Stimulated activated CD4-positive, alpha-beta T cell treated with anti-CD3 and anti-CD28 coated beads, TNF-alpha, amount 100 ng/mL, for 1 hour (primary cell): ENCODE measurements at places on chromosomes 5 and 9.

- DNase-seq = no peak
Measured at GRCh38 chr9:130996205-130996604, 12.8 kb upstream of the LAMC3 start.

DNA sequence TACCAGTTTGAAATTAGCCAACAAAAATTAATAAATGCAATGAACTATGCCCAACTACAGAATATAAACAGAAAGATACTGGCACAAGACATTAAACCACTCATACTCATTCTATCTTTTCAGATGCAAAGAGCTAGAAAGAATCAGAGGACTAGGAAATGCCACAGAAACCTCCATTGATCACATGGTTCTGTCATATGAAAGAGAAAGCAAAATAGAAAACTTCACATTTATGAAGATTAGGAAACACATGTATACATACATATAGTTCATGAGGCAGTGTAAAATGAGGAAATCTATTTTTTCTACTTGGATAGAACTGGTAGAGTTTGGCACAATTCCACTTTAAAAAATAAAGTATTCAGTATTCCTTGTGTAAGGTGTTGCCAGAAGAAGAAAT is 275.1 kb upstream of the PTGER4 start:
- no peak for DNase-seq

DNA sequence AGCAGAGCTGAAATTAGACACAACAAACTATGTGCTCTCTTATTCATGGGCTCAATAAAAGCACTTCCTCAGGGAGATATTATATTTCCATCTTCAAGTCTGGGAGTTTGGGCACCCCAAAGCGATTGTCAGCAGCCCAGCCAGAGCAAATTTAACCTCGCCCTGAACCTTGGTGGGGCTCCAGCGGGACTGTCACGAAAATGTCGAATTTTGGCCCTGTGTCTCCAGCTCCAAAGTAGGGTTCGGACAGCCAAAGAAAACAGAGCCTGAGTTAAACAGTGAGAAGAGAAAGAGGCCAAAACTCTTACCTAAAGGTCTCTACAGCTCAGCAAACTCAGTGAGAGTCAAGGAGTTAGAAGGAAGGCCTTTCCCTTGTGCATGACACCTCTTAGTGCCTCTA is 432.9 kb downstream of the SPATA31D1 start:
- DNase-seq = no peak

DNA sequence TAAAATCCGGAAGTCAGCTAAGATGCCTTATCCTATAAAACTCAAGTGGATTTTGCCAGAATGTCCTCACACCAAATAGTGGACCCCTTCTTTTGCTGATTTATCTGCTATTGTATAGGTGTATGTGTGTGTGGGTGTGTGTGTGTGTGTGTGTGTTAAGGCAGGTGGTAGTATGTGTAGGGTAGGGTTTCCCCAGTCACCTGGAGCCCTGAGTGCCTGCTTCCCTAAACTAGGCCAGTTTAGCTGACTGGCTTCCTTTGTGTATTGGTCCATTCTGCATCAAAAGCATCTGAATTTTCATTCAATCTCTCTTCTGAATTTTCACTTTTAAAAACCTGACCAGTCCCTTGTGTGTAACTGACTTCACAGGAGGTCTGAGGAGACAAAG is 42.2 kb upstream of the LCP2 start:
- no peak for DNase-seq

DNA sequence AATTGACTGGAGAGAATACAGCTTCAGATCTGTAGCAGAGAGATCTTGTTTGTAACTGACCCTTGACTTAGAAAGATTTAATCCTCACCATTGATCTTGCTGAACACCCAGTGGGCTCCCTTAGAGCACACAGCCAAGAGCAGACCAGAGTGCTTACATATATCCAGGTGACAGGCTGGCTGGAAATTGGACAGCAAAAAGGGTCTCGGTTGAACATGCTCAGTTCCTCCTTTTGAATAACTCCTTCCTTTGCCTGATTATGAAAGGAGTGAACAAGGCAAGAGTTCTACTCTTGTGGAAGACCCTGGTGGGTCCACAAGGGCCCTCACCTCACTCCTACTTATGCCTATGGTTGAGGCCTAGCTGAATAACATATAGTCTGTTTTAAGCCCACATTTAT is 134.2 kb upstream of the LHFPL2 start:
- no peak for DNase-seq

- DNase-seq = no peak
Measured at GRCh38 chr5:113181409-113181808, 204.8 kb downstream of the DCP2 start.

- DNase-seq = no peak
Measured at GRCh38 chr9:37338218-37338617, 84.3 kb upstream of the GRHPR start.

DNA sequence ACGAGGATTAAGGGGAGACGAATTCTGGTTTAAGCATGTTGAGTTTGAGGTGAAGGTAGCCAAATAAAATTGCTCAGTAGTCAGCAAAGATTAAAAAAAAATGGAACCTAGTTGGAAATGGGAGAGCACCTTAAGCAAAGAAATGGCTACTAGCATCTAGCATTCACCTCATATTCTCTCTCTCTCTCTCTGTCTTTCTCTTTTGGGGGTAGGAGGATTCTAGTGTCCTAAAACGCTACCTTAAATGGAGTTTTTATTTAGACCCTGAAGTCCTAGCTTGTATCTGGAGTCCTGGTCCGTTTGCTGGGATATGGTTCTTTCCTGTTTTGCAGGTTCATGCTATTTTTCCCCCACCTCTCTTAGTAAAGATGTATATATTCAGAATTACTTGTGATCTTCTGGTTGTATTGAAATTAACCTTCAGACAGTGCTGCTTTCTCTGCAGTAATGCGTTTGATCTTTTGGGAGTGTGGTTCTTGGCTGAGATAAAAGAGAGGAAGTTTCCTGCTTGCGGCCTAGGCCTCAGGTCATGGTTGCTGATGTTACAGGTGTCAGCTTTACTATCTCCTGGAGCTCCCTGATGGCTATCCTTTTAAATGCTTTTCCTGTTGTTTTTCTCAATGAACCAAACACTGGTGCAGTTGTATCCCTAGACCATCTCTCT is 8.0 kb downstream of the TGFBR1 start:
- DNase-seq = no peak

- DNase-seq = no peak
Measured at GRCh38 chr9:116628716-116629115, 58.4 kb upstream of the TRIM32 start.

GRCh38 chr5:56413546-56413945 is 180.4 kb upstream of the ANKRD55 start:
- DNase-seq = no peak

DNA sequence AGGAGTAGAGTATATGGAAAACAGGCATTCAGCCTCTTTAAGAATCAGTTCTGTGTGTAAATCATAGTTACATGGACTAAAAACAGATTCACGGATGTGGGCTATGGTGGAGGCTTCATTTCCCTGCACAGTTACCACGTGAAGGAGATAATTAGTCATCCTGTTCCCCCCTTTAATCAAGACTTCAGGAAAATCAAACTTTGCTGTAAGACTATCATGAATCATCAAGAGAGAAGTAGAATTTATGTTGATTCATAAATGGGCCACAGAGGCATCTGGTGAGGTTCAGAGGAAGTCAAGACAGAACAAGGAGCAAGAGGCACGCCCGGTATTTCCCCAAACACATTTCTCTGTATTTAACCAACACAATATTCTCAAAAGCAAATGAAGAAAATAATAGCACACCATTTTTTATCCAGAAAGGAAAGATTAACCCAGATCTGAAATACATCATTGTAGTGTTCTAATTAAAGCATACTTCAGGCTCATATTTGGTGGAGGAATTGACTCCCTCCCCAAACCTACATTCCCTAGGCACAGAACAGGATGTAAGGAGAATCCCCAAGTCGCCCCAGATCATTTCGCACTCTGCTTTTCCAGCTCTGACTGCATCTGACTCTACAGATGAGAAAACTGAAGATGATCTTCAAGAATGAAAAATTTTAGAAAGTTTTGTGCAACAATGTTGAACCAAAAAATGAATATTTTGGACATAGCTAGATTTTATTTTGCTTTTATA is 175.8 kb upstream of the GAS1 start:
- no peak for DNase-seq

- DNase-seq = no peak
Measured at GRCh38 chr5:33474931-33475499, 34.2 kb downstream of the TARS1 start.

DNA sequence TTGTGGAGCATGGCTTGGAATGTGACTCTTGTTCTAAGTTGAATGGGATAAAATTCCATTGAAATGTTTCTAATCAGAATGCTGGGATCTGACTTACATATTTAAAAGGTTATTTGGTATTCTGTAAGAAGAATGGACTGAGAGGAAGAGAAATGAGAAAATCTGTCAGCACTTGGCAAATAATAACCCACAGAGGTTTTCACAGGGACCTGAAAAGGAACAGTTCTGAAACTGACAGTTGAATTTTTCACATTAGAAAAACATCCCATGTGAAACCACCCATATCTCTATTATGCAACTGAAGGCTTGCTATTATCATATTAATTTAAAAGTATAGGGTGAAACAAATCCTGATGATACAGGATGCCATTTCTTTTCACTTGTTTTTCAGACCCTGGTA is 302.7 kb downstream of the EPB41L4A start:
- DNase-seq = no peak

DNA sequence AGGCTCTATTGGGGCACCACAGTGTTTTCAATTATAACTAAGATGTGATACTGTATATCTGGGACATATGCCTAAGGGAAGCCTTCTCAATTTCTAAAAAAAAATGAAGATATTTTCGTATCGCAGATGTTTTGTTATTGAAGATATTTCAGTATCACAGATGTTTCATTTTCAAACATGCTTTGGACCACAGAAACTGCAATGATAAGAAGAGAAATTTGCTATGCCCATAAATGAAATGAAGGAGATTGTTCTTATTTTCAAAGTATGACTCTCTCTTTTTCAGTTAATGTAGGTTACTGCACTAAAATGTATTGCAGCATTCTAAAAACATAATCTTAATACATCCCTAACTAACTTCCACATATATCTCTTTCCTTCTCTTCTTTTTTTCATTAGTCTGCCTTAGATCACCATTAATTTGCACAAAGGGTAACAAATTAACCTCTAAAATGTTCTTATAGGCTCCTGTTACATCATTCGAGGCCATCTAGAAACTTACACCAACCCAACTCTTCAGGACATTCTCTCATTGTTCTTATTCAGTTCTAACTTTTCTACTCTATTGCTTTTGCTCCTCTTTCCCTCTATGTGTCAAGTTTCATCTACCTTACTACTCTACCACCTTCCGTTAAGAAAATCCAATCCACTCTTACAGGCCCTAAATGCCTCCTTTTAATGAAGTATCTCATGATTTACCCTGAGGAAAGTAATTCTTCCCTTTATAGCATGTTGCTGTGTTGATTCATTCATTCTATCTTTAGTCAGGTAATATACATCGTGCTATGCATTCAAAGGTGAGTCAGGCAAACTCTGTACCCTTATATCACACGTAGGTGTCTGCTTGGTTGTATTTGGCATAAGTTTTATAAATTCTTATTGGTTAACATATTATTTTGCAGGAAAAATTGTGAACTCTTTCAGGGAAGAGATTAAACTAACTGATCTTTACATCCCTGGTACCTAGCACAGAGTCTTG is 70.5 kb downstream of the ST8SIA4 start:
- DNase-seq = no peak

- no peak for DNase-seq
Measured at GRCh38 chr9:94822273-94822672, 95.8 kb downstream of the AOPEP start.

DNA sequence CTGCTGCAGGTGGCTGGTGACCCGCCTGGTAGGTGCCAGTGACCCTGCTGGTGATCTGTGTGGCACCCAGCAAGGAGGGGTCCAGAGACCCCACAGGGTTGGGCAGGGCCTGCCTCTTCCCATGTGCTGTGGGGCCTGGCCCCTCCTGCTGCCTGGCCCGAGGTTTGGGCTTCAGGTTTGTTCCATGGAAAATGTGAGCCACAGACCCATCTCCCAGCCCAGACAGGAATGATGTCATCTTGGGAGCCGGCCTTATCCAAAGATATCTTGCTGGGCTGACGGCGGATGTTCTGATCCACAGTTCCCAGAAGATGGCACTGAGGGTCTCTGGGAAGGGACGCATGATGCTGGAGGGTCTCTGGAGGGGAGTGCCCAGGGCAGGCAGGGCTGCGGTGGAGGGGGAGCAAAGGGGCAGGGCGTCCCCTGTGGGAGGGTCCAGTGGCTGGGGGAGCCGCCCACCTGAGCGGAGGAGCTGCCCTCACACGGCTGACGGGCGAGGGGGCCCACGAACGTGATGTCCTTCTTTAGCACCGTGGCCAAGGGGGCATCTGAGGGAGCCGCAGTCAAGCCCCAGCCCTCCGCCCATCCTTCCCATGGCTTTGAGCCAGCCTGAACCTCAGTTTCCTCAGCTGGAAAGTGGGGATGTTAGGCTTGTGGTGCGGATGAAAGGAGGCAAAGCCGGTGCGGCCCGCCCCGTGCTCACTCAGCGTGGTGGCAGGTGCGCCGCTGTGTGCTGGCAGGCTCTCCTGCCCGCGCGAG is 68.1 kb downstream of the COL5A1 start:
- DNase-seq = no peak

GRCh38 chr9:30482499-30482898 is 1901.9 kb upstream of the ACO1 start:
- no peak for DNase-seq

- DNase-seq = no peak
Measured at GRCh38 chr9:38361473-38361850, 31.0 kb upstream of the ALDH1B1 start.

- DNase-seq = no peak
Measured at GRCh38 chr5:126235628-126236027, 187.6 kb upstream of the GRAMD2B start.

GRCh38 chr5:77356740-77357139 is 135.4 kb downstream of the WDR41 start:
- no peak for DNase-seq

DNA sequence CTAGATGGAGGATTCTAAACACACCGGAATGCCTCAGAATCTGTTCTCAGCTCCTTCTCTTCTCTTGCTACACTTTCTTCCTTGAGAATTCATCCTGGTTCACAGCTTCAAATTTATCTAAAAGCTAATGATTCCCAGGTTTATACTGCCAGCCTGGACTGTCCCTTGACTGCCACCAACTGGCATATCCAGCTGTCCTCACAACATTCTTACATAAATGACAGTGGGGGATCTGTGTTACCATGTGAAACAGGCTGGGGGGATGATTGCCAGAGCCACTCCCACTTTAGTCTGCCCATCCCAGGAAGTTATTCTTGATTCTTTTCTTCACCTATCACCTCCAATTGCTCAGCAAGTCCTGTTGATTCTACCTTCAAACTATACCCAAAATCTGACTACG is 27.2 kb upstream of the ZFR start:
- no peak for DNase-seq

DNA sequence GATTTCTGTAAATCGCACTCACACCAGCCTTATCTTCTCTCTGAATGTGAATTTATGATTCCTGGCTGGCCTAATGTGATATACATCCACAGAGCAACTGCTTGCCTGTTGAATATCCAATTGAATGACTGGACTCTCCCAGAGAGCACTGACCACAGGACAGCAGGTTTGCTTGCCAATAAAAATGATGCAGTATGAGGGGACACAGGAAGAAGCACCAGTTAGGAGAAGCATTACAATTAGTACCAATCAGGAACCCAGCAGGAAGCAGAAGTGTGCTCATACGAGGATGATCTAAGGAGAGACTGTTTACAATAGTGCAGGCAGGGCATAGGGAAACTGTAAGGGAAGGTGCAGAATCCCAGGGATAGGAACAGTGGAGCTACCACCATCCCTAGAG is 127.2 kb upstream of the ZNF366 start:
- no peak for DNase-seq
